Hematopoietic multipotent progenitor cell treated with erythropoietin and hydrocortisone succinate and interleukin-3 and kit ligand, for 8 days (in vitro differentiated cells): ENCODE measurements at places on chromosomes 5 and 9.

GRCh38 chr5:124866355-124867136 lies 120.1 kb upstream of the ZNF608 start:
- DNase-seq: no peak

- peak; percentile 75 for DNase-seq
These were observed 20.1 kb downstream of the IPO11 start for GRCh38 chr5:62432621-62433064.

DNA sequence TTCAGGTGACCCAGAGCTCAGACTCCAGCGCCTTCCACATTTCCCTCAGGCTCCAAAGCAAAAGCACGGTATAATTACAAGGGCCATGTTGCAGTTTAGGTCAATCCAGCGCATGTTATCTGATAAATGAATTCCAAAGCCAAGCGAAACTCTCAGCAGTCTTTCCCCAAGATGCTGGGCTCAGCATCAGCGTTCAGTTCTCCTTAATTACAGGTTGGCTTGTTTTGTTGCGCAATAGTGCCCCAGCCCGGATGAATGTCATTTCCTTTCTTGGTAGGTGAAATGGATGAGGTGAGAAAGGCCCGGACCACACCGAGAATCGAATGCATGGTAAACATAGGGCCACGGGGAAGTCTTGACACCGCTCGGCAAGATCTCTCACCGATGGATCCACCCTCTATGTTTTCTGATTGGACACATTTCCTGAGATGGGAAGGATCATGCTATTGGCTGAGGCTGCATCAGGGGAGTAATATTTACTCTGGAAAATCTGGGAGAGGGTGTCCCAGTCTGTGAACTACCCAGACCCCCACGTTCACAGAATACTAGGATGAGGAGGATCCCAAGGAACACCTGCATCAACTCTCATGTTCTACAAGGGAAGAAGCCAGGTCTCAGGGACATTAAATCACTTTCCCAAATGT lies 221.2 kb upstream of the ANKRD55 start:
- no peak for DNase-seq

GRCh38 chr5:171839112-171839511 lies 53.5 kb downstream of the SMIM23 start:
- no peak for DNase-seq

DNA sequence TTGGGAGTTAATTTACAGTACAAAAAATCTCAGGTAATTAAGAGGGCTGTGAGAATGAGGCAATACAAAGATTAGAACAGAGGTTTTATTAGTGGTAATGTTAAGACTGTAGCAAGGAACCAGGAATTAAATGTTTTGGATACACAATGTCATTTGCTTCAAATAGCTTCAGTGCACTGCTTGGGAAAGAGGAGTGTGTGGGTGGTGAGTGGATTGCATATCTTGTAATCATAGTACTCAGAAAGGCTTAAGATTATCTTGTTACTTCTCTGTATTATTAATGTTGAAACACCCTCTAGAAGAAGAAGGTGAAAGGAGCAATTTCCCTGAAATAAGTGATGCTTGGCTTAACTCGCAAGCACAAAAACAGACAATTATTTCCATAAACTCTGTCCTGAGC lies 21.0 kb upstream of the TBCA start:
- no peak for DNase-seq

- DNase-seq: peak; percentile 35
These were observed 1.1 kb downstream of the POMT1 start for GRCh38 chr9:131503626-131504465.

DNA sequence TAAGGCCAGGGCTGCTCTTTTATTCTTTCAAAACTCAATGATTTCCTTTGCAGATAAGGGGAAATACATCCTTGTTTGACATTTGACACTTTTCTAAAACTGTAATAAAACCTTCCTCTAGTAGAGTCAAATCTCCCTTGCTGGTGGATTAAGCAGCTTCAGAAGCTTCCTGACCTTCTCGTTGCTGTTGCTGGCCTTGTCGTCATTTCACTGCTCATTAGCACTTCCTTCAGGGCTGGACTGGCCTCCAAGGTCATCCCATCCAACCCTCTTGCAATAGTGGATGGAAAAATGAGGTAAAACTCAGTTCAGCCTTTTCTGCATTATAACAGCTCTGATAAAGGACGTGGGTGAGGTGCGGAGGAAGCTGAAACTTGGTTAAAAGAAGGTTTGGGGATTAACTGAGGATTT lies 1.1 kb upstream of the ADAMTSL1 start:
- DNase-seq: no peak

DNA sequence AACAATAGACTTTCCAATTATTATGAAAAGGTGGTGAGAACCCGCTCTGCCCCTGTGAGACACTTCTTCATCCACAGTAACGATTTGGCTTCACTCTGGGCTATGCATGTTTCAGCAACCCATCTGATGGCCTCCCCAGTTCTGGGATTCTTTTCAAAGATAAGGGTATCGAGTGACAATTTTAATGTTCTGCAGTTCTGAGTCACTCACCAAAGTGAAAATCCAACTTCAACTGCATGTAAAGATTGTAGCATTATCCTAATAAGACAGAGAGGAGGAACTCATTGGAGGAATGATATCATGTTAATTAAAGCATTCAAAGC lies 1078.3 kb upstream of the SEMA6A start:
- DNase-seq: no peak

GRCh38 chr9:137711678-137712105 lies 92.9 kb downstream of the EHMT1 start:
- no peak for DNase-seq

GRCh38 chr9:90044710-90045151 lies 439.9 kb downstream of the GADD45G start:
- no peak for DNase-seq

GRCh38 chr9:38117651-38118050 lies 48.6 kb upstream of the SHB start:
- DNase-seq: no peak

- DNase-seq: no peak
These were observed 115.7 kb downstream of the ESM1 start for GRCh38 chr5:54869691-54870090.

DNA sequence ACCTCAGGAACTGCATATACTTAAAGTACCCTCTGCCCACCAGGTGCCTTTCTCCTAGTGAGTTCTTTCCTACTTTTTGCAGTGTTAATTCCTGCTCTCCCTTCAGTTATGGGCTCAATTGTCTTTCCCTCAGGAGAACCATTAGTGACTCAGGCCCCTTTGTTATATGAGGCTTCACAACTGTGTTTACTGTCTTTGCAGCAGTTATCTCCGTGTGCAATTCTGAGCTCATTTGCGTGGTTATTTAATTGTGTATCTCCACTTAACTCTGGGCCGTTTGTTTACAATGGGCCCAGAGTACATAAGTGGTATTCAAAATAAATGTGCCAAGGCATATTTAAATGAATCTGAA lies 9.6 kb downstream of the FBXO38 start:
- DNase-seq: no peak

GRCh38 chr9:4574657-4575243 lies 84.5 kb downstream of the SLC1A1 start:
- no peak for DNase-seq

- DNase-seq: no peak
These were observed 122.6 kb downstream of the SEMA6A start for GRCh38 chr5:116451905-116452450.

DNA sequence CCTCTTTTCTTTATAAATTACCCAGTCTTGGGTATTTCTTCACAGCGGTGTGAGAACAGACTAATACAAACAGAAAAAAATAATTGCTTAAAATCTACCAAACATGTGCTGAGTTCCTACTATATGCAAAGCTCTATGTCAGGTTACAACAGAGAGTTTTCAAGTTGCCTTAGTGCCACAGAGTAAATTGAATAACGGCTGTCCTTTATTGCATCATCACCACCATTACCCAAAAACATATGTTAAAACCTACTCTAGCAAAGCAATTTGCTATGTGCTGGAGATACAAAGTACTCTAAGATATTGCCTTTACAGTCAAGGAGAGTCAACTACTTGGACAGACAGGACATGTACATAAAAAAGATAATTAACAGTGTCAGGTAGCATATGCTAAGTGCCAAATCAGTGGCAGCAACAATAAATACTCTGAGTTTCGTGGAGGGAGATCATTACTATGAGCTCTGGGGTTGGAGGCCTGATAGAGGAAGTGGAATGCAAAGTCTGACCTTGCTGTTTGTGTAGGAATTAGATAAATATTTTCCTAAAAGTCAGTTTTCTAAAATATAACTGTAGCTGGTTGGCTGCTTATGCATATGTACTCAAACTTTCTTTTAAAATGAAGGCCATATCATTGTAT lies 1058.7 kb upstream of the WWC1 start:
- DNase-seq: no peak

GRCh38 chr5:168324859-168325630 lies 33.6 kb downstream of the WWC1 start:
- no peak for DNase-seq

GRCh38 chr9:134240361-134240760 lies 76.0 kb upstream of the RNU6ATAC start:
- DNase-seq: no peak
